ENCODE measurements at places on chromosomes 5 and 9.

DNA sequence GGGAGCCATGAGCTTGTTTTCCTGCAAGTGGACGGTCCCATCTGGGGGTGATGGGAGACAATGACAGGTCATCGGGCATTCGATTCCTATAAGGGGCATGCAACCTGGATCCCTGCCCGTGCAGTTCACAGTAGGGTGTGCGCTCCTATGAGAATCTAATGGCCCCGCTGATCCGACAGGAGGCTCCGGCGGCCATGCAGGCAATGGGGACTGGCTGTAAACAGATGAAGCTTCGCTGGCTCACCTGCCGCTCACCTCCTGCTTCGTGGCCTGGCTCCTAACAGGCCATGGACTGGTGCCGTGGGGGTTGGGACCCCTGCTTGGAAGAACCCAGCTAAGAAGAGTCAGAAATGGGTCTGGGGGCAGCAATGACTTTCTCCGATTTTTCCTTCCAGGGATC is 21.0 kb downstream of the PAEP start:
- DNase-seq = no peak

GRCh38 chr5:74412066-74412465 is 228.5 kb downstream of the ENC1 start:
- no peak for DNase-seq

- no peak for DNase-seq
Measured at GRCh38 chr9:105483618-105484017, 35.8 kb downstream of the FSD1L start.

- no peak for DNase-seq
Measured at GRCh38 chr5:119439140-119439631, 13.1 kb upstream of the HSD17B4 start.

- DNase-seq = no peak
Measured at GRCh38 chr9:36325081-36325828, 67.0 kb upstream of the GNE start.

GRCh38 chr5:65749956-65750355 is 28.0 kb downstream of the NLN start:
- no peak for DNase-seq

GRCh38 chr5:123273984-123274383 is 149.2 kb downstream of the CEP120 start:
- no peak for DNase-seq

DNA sequence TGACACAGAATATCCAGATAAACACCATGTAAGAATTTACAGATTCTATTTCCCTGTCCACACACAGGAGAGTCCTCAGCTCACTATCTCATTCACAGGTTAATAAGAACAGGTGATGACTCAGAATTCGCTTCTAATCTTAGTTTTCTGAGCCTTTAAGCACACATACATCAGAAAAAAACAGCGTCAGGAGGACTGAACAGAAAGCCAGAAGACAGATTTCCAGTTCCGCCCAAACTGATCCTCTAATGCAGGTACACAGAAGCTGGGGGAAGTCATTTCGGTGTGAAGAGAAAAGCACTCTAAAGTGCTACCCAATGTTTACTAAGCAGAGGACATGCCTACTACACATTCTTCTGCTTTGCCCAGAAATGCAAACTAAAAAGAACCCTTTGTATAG is 1.6 kb downstream of the CEMIP2 start:
- no peak for DNase-seq

- DNase-seq = no peak
Measured at GRCh38 chr9:116844621-116845020, 157.5 kb downstream of the TRIM32 start.

GRCh38 chr5:38756068-38756467 is 89.7 kb upstream of the OSMR start:
- DNase-seq = no peak

DNA sequence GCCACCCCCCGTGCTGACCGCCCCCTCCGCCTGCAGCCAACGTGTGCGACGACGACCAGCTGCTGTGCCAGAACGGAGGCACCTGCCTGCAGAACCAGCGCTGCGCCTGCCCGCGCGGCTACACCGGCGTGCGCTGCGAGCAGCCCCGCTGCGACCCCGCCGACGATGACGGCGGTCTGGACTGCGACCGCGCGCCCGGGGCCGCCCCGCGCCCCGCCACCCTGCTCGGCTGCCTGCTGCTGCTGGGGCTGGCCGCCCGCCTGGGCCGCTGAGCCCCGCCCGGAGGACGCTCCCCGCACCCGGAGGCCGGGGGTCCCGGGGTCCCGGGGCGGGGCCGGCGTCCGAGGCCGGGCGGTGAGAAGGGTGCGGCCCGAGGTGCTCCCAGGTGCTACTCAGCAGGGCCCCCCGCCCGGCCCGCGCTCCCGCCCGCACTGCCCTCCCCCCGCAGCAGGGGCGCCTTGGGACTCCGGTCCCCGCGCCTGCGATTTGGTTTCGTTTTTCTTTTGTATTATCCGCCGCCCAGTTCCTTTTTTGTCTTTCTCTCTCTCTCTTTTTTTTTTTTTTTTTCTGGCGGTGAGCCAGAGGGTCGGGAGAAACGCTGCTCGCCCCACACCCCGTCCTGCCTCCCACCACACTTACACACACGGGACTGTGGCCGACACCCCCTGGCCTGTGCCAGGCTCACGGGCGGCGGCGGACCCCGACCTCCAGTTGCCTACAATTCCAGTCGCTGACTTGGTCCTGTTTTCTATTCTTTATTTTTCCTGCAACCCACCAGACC is 80.2 kb downstream of the NTNG2 start:
- DNase-seq = peak; percentile 51

DNA sequence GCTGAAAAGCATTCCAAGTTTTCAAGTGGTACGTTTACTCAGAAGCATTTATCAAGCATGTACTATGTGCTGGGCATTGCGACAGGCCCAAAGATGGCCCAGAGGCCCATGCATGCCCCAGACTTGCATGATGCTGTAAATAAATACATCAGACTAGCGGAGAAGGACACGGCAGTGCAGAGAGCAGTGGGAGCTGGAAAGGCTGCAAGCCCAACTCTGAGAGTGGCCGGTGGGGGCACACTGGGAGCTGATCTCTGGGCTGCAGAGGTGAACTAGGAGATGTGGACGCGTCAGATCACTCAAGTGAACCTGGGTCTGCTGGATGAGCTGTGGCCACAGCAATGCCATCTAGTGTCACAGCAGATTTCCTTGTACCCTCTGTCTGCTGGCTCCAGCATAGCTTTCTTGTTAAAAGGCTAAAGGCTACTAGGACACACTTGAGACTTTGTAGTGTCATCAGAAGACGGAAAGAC is 246.9 kb downstream of the FANCC start:
- DNase-seq = no peak

- no peak for DNase-seq
Measured at GRCh38 chr9:74848153-74848525, 39.6 kb downstream of the TRPM6 start.

GRCh38 chr9:91248707-91249106 is 113.0 kb downstream of the AUH start:
- no peak for DNase-seq

- no peak for DNase-seq
Measured at GRCh38 chr5:158324236-158324635, 465.3 kb upstream of the CLINT1 start.

DNA sequence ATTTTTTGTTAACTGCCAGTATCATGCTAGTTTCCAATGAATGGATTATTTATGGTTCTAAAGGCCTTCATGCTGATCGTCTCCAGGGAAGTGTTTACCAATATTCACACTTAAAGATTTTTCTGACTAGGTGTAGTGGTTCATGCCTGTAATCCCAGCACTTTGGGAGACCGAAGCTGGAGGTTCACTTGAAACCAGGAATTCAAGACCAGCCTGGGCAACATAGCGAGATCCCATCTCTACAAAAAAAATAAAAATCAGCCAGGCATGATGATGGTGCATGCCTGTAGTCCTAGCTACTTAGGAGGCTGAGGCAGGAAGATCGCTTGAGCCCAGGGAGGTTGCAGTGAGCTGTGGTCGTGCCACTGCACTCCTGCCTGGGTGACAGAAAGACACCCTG is 43.5 kb downstream of the FAM13B start:
- no peak for DNase-seq

GRCh38 chr9:13431692-13432091 is 152.2 kb upstream of the MPDZ start:
- DNase-seq = no peak

GRCh38 chr5:101534491-101535110 is 631.5 kb upstream of the ST8SIA4 start:
- DNase-seq = no peak

DNA sequence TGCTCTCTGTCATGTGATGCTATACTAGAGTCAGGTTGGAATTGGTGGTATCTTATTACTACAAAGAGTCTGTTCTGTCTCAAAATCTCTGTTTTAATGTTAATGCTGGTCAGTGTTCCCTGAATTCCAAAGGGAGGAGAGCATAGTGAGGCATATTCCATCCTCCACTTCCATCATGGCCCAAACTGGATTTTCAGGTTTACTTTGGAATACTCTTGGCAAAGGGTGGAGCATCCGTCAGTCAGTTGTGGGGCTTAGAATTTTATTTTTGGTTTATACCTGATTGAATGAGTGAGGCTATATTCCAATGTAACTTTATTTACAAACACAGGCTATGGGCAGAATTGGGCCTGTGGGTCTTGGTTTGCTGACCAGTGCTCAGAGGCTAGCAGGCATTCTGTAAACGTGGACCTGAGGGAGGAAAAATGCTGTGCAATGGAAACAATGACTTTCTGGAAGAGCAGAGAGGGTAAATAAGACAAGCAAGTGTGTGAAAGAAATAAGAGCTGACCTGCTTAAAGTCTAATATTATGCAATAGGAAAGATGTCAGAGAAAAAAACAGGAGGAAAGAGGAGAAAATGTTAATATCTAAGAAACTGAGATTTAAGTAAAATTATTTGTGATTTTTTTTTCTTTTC is 106.2 kb upstream of the CLINT1 start:
- no peak for DNase-seq

DNA sequence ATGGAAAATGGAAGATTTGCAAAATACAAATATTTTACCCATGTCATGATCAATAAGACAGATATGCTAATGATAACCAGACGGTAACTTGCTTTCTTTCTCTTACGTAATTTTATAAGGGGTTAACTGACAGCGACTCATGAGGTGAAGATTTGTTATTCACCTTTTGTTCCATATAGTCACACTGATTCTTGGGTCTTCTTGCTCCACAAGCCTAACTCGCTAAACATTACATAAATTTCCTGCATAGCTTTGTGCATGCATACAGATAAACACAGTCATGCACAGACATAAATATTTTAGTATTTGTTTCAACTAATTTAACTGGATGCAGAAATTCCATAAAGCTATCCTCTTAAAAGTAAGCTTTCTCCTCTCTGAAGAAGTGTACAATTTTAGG is 225.9 kb downstream of the VPS13A start:
- DNase-seq = no peak

- DNase-seq = no peak
Measured at GRCh38 chr5:113005454-113005853, 28.9 kb downstream of the DCP2 start.

DNA sequence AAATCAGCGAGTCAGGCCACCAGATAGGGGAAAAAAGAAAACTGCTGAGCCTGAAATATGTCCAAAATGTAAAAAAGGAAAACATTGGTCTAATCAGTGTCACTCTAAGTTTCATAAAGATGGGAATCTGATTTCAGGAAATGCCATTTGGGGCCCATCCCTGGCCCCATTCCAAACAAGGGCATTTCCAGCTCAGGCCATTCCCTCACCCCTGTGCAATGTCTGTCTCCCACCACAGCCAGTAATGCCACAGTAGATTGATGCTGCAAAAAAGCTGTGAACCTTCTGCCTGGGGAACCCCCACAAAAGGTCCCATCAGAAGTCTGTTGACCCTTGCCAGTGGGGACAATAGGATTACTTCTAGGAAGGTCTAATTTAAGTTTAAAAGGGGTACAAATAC is 199.6 kb downstream of the YTHDC2 start:
- DNase-seq = no peak

DNA sequence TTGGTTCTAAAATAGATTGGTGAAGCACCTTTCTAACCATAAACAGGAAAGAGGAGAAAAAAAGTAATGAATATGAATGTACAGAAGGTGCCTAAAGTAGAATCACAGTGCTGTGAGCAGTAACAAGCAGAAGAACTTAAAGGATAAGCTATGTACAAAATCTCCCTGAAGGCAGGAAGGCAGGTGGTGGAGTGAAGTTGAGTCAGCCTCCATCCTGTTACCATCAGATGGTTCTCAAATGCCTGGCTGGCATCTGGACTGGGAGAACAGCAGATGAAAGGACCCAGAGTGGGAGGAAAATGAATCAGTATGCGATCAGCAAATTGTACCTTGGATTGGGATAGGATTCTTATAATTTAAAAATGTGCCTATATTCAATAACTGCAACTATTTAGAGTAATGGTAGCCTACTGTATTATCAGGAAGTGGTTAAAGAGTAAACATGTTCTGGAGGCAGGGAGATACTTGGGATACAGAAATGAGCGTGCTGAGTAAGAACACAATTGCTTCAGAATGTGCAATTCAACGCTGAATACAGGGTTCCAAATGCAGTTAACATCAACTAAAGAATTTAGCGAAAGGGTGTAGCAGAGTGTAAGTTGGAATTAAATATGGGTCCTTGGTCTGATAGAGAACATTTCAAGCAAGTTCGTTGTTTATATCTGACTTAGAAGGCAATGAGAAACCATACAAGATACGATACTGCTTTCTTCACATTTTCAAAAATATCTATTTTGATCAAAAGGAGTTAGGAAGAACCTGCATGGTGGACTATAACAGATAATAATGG is 21.1 kb upstream of the FER start:
- DNase-seq = no peak

DNA sequence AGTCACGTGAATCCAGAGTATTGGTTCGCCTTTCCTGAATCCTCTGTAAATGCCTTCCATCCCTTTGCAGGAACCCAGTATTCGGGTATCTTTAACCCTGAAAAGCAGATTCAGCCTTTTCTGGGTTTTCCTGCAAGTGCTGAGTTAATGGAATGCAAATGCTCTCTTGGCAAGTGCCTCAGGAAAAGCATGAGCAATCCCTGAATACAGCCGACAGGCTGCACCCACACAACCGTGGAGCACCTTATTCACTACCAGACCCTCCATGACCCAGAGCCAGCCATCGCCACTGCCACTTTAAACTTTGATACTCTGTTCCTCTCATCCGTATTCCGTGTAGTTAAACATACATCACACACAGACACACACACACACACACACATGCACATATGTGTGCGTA is 54.4 kb downstream of the ZNF622 start:
- no peak for DNase-seq

GRCh38 chr9:136578915-136579649 is 33.2 kb upstream of the NOTCH1 start:
- DNase-seq = no peak
